Activated T-cell treated with anti-CD3 and anti-CD28 coated beads, Interleukin-2, amount 50 U/mL, for 24 hours (primary cell): ENCODE measurements at places on chromosomes 5 and 9.

DNA sequence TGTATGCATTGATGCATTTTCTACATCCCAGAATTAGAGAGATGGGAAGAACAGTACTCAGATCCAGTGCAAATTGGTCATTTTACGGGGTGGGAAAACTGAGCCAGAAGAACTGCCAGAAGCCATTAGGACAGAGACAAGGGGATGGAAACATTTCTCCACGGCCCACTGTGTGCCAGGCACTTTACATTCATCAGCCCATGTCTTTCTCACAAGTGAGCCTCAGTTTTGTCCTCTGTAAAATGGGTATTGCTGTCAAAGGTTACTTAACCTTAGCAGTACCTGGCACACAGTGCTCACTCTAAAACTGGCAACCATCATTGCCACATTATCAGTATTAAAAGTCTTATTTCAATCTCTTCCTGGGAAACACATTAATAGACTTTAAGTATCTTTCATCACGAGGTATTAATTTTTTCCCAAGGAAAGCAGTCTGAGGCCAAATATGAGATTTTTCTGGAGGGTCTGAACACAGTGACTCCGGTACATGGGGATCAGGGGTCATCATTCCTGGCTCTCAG, 5.2 kb downstream of the DUSP1 start:
- no peak for DNase-seq

DNA sequence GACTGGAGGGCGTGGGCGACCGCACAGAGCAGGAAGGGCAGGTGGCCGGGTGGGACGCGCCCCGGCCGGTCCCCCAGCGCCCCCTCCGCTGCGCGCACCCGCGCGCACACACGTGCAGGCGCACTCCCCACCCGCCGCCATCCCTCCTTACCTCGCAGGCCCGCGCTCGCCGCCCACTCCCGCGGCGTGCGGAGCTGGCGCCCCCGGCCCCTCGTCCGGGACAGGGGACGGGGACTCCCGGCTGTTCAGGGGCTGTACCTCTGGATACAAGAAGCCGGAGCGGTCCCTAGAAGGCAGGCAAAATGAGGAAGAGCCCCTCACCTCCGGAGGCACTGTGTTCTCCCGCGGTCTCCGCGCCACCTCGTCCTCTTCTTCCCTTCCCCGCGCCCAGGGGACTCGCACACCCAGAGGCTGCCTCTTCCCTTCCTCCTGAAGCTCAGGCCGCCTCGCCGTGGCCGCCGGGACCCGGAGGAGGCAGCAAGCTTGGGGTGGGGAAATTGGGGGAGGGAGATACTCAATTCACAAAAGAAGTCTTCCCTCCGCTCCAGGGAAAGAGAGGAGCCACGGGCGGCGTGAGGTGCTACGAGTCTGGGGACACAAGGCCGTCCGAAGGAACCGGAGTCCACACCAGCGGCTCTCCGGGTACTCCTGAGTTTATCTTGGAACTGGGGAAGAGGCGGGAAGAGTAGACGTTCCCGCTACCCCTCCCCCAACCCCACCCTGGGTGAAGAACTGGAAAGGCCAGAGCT, 1.4 kb upstream of the GABRB2 start:
- no peak for DNase-seq

DNA sequence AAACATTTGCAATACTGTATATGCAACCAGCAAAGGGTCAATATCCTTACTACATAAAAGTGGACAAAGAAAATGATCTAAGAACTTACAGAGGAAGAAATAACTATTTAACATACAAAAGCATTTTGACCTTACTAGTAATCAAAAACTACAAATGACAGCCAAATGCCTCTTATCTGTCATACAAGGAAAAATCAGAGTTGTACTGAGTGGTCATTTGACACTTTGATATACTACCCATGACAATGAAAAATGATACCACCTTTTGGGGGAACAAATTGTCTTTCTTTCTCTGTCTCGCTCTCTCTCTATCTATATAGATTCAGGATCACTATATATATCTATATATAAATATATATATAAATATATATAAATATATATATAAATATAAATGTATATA, 50.4 kb upstream of the ZSWIM6 start:
- no peak for DNase-seq

GRCh38 chr5:42963412-42963811, 76.7 kb downstream of the ANXA2R start:
- no peak for DNase-seq
